Stimulated activated CD8-positive, alpha-beta memory T cell treated with anti-CD3 and anti-CD28 coated beads, Interleukin-4, amount 100 ng/mL, for 48 hours (primary cell): ENCODE measurements at places on chromosomes 12 and 14.

GRCh38 chr12:121812320-121812871 lies 8.6 kb downstream of the SETD1B start:
- peak; percentile 74 for DNase-seq

- no peak for DNase-seq
Observed at GRCh38 chr14:106850913-106851825, 1324.8 kb downstream of the TMEM121 start.

GRCh38 chr14:73576391-73576790 lies 7.4 kb downstream of the ACOT2 start:
- DNase-seq: no peak

DNA sequence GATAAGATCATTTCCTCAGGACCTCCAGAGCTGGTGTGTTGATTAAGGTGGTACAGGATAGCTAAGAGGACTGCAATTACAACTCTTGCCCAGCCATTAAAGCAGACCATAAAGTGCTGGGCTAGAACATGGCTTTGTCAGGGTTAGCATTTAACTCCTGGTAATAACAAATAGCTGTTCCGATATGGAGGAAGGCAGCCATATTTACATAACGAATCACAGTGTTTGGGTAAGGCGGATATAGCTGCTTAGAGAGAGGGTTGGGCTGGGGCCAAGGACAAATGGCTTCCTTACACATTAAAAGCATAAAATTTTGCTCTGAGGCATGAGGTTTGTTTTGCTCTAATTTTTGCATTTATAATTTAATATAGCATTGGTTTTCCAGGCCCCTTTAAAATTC lies 297.7 kb upstream of the DDHD1 start:
- no peak for DNase-seq

GRCh38 chr14:80958226-80958625 lies 2.8 kb downstream of the TSHR start:
- DNase-seq: no peak

GRCh38 chr14:23128969-23129758 lies 10.1 kb upstream of the CEBPE start:
- DNase-seq: no peak

GRCh38 chr12:108724054-108724889 lies 7.0 kb downstream of the CORO1C start:
- peak; percentile 40 for DNase-seq

GRCh38 chr14:21807975-21808374 lies 134.4 kb upstream of the OR4E1 start:
- DNase-seq: no peak

DNA sequence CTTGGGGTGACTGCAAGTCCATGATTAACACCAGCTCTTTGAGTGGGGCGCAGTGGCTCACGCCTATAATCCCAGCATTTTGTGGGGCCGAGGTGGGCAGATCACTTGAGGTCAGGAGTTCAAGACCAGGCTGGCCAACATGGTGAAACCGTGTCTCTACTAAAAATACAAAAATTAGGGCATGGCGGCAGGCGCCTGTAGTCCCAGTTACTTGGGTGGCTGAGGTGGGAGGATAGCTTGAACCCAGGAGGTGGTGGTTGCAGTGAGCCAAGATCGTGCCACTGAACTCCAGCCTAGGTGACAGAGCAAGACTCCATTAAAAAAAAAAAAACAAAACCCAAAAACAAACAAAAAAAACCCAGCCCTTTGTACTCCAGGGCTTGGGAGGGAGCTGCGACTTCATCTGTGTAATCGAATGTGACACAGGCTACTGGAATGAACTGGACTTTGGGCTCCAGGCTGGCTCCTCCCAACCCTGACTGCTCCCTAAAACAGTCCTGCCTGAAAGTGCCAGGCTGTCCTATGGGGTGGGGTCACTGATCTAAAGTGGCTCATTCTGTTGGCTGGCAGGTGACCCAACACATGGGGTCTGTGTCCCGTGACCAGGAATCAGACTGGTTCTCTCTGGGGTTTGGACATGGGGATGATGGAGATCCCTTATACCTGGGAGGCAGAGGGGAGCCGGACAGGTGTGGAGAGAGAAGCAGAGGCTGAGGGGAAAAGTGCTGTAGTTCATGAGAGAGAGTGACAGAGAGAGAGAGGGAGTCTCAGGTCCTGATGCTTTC lies 9.3 kb upstream of the C12orf43 start:
- no peak for DNase-seq

DNA sequence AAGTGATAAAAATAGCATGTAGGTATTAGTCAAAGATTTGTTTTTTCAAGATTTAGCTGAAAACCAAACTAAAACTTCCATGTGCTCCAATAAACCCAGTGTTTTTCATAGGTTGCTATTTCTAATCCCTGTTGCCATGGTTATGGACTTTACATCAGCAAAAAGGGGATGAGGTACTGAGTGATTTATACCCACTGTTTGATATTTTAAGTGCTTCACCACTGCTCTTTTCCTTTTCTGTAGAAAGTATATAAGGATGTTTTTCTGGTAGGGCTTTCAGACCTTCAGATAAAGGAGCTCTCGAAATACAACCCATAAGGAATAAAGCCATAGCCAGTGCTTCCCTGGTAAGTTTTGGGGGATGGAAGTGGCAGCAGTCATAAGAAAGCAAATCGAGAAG lies at the start of gene OTOGL:
OTOGL (plus strand) TSS at position 279 of the 400 bp plus-strand sequence. CDS start 109,895 bp downstream, outside the sequence.
- DNase-seq: no peak

- no peak for DNase-seq
Observed at GRCh38 chr12:92300777-92301176, 155.1 kb upstream of the BTG1 start.

DNA sequence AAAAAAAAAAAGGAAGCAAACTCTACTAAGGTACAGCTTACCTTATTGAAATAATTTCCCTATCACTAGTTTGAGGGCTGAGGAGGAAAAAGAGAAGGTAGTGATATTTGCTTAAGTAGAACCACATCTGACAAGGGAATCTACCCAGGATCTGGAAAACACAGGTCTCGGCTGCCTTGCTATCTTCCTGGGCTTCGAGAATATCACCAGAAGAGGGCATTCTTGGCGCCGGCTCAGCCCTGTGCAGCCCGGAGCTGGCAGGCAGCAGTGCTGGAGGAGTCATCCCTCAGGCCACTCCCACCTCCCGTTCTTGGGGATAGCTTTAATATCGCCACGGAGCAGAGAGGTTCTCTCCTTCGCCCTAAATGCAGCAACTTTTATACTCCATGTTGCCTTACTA lies 1181.2 kb downstream of the VRK1 start:
- peak; percentile 85 for DNase-seq

GRCh38 chr12:65039301-65039700 lies 81.8 kb downstream of the WIF1 start:
- DNase-seq: no peak
